ENCODE measurements at places on chromosomes 3 and 15.
A peak's percentile ranks its signal among the peaks of the same experiment; 100 is the strongest.

GRCh38 chr3:115784739-115785536 lies 161.6 kb downstream of the GAP43 start:
- peak; percentile 3 for DNase-seq

- no peak for DNase-seq
These were observed 117.5 kb downstream of the FAM174B start for GRCh38 chr15:92538115-92538514.

DNA sequence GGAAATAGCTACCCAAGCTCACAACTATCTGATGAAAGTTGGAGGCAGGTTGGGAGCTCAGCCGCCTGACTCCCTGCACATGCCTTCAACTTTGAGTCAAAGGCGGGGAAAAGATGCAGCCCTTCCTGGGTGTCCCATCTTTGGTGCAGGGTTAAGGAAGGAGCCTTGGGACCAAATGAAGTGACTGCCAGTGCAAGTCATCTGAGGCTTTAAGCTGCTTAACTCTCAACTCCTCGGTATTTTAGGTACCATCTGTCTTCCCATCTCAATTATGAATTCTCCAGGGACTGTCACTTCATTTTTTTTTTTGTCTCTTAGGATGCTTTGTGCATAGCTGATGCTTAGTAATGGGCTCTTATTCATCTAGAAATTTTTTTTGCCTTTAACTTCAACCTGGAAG lies 408.8 kb upstream of the C2CD4B start:
- DNase-seq = no peak

- no peak for DNase-seq
These were observed 155.0 kb downstream of the ATP8B4 start for GRCh38 chr15:49964061-49964460.

- peak; percentile 67 for DNase-seq
These were observed 64.2 kb upstream of the ARL8B start for GRCh38 chr3:5057857-5058324.
